Activated CD8-positive, alpha-beta T cell treated with anti-CD3 and anti-CD28 coated beads for 36 hours (primary cell): ENCODE measurements at places on chromosomes 5 and 9. TPM values are rescaled to one million over a fixed set of nuclear protein-coding genes. Genes with fewer than 3 reads are reported as not detected.

DNA sequence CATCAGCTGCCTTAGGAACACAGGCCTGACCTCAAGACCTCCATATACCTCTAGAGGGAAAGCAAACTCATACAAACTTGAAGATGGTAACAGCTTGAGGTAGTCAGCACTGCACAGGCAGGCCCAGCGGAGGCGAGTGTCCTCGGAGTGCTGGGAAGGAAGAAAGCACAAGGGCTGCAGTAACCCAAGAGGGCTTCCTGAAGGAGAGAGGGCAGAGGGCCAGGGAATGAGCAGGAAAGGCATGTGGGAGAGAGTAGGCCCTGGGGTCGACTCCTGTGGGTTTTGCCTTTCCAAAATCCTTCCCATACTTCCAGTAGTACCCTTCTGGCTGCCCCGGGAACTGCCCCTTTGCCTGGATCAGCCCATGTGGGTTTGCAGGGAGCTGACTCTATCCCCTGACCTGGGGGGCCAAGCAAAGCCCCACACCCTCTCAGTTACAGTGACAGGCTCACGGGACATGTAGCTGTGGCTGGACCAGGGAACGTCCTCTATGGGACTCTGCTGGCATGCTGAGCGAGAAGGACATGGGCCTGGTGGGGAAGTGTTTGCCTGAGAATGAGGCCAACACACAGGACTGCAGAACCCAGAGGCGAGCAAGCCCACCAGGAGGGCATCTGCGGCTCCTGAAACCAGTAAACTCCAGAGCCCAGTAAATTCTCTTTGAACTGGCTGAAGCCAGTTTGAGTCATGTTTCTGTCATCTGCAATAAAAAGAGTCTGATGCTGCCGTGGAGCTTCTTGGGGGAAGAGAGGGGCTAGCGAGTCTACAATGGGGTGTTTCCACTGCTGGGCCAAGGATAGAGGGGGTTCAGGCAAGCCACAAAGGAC, 64.1 kb downstream of the COL23A1 start:
- no peak for DNase-seq

DNA sequence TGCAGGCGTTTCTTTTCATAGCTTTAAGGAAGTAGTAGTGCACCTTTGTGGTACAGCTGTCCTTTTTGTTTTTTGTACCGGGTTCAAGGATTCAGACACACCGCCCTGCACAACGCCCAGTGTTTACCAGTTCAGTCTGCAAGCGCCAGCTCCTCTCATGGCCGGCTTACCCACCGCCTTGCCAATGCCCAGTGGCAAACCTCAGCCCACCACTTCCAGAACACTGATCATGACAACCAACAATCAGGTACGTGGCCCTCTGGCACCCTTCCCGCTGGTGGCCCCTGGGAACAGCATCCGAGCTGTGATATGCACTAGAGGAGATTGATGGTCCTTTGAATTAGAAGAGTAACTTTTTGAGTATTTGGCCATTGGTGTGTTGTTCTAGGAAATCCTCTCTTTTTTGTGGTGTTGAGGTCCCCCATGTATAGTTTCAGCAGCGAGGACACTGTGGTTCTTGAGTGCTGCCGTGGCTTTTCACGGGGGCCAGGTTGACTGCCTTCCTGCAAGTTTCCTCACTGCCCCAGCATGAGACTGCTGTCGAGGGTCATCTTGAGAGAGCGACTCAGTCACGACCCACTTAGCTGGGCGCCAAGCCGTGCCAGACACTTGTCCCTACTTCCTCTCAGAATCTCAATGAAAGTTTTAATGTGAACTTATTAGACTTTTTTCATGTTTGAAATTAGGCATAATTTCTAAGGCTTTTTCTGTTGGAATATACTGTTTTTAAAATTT, 37.9 kb downstream of the TENT4A start:
- DNase-seq, result no peak

GRCh38 chr5:166883016-166883415, 1408.4 kb upstream of the WWC1 start:
- DNase-seq, result no peak

PCDHGA2 gene
- not detected for total RNA-seq

DNA sequence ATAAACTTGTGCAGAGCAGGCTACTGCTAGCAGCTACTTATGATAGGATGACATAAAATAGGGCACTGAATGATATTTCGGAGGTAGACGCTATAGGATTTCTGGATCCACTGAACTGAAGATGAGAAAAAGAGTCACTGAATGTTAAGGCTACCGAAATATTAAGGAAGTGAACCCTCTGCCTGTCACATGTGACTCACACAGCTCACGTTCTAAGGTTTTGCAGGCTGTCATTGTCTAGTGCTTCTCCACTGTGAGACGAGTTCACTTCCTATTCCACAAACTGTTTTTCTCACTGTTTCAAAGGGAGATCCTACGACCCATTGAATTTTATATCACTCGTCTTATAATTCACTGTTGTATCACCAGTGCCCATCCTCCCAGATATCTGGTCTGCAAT, 100.8 kb downstream of the CTNND2 start:
- DNase-seq, result no peak

DNA sequence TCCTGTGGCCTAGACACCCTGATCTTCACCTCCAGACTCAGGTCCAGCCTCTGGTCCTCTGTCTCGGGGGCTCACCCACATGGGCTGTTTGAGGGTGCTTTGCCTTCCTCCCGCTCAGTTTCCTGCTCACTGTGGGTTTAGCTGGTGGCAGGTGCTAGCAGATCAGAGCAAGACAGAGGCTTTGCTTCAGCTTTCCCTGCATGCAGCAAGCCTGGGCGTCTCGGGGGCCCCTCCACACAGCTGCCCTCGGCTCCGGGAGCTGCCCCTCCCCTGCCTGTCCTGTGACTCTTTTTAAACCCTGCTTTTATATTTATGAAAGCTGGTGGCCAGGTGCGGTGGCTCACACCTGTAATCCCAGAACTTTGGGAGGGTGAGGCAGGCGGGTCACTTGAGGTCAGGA, 14.6 kb downstream of the MRPL36 start:
- no peak for DNase-seq

DNA sequence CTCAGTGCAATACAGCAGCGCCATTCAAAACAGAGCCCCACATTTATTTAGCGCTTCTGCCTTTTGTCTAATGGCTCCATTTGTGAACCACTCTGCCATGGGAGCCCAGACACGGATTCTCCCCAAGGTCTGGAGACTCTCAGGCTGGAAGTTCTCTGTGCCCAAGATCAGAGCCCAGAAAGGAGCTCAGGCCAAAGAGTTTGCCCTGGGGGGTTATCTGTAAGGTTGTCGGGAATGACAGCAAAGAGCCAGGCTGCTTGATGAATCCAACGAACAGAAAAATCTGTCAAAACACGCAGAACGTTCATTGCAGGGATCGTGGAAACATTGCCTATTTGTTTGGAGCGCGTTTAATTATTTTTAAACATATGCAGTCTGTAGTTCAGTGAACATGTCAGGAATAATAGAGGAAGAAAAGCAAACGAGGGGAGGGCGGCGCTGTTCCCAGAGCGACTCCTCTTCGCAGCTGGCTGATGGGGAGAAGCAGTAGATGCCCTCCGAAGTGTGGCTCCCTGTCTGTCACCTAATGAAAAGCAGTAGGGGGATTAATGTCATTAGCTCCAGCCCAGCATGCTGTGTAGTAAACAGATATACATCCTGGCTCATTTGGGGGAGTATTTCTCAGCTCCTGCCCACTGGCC, 464.9 kb upstream of the MPDZ start:
- no peak for DNase-seq

BNC2 gene
- not detected for total RNA-seq

- DNase-seq, result peak; percentile 84
Observed at GRCh38 chr5:88833371-88834130, 49.4 kb downstream of the MEF2C start.
